Aorta (tissue), 5 donors: ENCODE measurements at places on chromosomes 12 and 14. TPM values are rescaled to one million over a fixed set of nuclear protein-coding genes. Genes with fewer than 3 reads are reported as not detected.

DNA sequence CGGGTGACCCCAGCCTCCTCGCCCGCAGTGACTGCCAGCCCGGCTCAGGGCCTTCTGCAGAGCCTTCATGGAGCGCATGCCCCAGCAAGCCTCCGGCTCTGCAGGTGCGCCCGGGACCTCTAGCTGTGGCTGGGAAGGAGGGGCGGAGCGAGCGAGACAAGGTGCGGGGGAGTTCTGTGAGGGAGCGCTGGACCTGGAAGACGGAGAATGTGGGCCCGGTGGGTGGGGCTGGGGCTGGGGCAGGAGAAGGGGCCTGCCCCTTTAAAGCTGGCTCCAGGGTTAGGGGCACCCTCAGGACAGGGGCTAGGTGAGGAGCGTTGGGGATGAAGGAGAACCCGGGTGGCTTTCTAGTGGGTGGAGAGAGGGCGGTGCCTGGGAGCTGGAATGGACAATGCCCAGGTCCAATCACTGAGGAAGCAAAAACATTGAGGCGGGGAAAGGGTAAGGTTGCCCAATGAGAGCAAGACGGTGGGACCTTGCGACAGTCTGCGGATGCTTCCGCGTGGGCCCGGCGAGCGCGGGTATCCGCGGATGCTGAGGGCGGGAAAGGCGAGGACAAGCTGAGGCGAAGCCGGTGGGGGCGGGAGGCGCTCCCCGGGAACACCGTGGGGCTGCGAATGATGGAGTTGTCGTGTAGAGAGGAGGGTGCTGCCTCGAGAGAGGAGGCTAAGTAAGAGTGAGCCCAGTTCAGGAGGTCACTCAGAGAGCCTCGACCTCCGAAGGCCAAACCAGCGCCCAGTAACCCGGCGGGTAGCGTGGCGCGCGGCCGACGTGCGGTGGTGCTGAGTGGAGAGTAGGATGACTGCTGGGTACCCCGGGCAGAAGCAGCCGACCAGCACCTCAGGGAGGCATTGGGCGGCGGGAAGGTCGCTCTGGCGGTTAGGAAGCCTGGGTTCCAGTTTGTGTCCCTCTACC is at the start of gene GLS2:
TSS of gene GLS2 (minus strand) at position 121 of the 915 bp plus-strand sequence. CDS start at position 78, 43 bp downstream.
- no peaks in the 10 kb centered on the region for H3K27me3 ChIP-seq
- DNase-seq = peak; percentile 89
- H3K4me1 ChIP-seq = no peaks in the 10 kb centered on the region
- peak within 1 kb of the TSS; percentile 9 for H3K4me3 ChIP-seq
- H3K36me3 ChIP-seq = no peaks in the 10 kb centered on the region
- no peak within 1 kb of the TSS for H3K27ac ChIP-seq

- no peak overlapping the region for H3K4me3 ChIP-seq
- H3K27me3 ChIP-seq = no peaks in the 10 kb centered on the region
Measured at GRCh38 chr14:86193756-86194155, 663.8 kb downstream of the FLRT2 start.

GRCh38 chr12:56260921-56261320 is 2.7 kb upstream of the ANKRD52 start:
- H3K4me3 ChIP-seq = no peak overlapping the region
- no peaks in the 10 kb centered on the region for H3K27me3 ChIP-seq
- DNase-seq = no peak
- H3K4me1 ChIP-seq = peaks cover 3% of the 10 kb centered on the region
- no peak overlapping the region for H3K27ac ChIP-seq

- no peaks in the 10 kb centered on the region for H3K36me3 ChIP-seq
- no peak overlapping the region for H3K4me3 ChIP-seq
- no peaks in the 10 kb centered on the region for H3K4me1 ChIP-seq
- H3K27ac ChIP-seq = no peak overlapping the region
Measured at GRCh38 chr14:104266631-104267575, 128.5 kb downstream of the KIF26A start.

- no peaks in the 10 kb centered on the region for H3K4me1 ChIP-seq
- H3K4me3 ChIP-seq = no peak overlapping the region
- H3K27ac ChIP-seq = no peak overlapping the region
- H3K27me3 ChIP-seq = no peaks in the 10 kb centered on the region
- no peak for DNase-seq
Measured at GRCh38 chr12:113382206-113382605, 21.5 kb downstream of the SDS start.

- H3K36me3 ChIP-seq = no peaks in the 10 kb centered on the region
- no peak overlapping the region for H3K27ac ChIP-seq
- H3K27me3 ChIP-seq = no peaks in the 10 kb centered on the region
- H3K4me3 ChIP-seq = no peak overlapping the region
Measured at GRCh38 chr12:15984097-15984800, 73.1 kb downstream of the DERA start.

GRCh38 chr14:59130462-59130861 is 58.0 kb upstream of the DAAM1 start:
- DNase-seq = no peak
- H3K4me1 ChIP-seq = no peaks in the 10 kb centered on the region
- no peaks in the 10 kb centered on the region for H3K36me3 ChIP-seq
- no peak overlapping the region for H3K27ac ChIP-seq
- H3K4me3 ChIP-seq = no peak overlapping the region

DNA sequence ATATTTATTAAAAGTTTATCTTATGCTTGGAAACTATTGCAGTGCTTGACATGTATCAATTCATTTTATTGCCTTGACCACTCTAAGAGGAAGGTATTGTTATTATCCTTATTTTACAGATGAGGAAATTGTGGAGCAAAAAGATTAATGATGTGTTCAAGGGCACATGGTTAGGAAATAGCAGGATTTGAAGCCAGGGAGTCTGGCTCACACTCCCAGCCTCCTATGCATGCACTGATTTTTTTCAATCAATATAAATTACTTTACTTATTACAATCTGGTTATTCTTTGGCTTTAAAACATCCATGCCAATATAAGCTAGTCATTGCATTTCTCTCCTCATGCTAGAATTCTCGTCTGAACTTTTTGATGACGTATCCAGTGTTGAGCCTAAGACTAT is 94.2 kb upstream of the TBX5 start:
- no peak for DNase-seq
- no peaks in the 10 kb centered on the region for H3K4me1 ChIP-seq
- H3K27me3 ChIP-seq = no peaks in the 10 kb centered on the region
- H3K4me3 ChIP-seq = no peak overlapping the region
- H3K27ac ChIP-seq = no peak overlapping the region
- H3K36me3 ChIP-seq = no peaks in the 10 kb centered on the region

Gene ITFG2
- 5.9 TPM for polyA plus RNA-seq
